ENCODE measurements at places on chromosomes 2 and 18.

GRCh38 chr2:178908810-178909209 lies 101.6 kb upstream of the TTN start:
- no peak for DNase-seq

- DNase-seq, result no peak
Observed at GRCh38 chr18:23550898-23551297, 35.4 kb downstream of the NPC1 start.

DNA sequence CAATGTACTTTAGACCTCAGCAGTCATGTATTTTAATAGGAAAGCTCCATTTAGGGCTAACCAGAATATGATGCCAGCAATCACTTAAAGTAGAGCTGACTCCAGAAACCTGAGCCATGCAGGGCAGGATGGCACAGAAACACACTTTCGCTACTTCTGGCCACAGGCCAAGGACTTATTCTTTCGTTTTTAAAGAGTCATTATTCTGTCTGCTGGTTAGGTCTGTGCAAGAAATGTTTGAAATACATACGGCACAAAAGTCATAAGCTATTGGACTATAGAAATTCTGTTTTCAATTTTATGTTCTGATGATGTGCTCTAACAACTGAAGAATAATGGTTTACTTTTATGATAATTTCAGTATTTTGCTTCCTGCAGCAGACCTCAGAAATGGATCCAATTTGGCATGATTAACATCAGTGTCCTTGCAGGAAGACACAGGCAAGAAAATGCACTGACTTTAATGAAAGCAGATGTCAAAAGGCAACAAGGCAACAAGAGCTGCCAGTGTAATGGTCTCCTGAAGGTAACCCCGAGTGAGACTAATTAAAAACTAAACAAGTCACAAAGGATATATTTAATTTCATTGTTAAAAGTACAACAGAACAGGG lies 114.4 kb upstream of the CHRNA1 start:
- no peak for DNase-seq

DNA sequence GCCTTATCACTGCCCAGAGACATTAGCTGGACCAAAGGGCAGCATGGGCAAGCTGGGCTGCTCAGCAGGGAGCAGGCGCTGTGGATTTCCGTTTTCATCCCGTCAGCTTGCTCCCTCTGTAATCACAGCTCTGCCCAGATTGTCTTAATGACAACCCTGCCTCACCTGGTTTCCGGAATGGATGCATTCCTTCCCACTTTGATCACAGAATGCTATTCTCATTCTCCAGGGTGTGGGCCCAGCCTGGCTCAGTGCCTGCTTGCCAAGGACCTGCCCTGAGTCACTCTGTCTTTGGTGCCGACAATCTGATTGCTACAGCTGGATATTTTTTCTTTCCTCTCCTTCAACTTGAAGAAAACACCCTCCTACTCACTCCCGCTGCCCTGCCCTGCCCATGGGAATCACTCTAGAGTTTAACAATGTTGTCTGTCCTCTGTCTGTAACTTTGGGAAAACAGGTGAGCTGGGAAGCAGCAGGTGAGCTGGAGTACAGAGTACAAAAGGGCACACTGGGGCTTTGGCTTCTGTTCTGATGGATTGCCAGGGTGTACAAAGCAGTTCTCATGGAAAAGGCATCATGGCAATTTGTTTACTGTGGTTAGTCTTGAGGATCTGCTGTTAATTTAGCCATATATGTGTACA lies 27.2 kb upstream of the FAM136A start:
- DNase-seq, result no peak

GRCh38 chr2:203327582-203327900 lies 653 bp upstream of the ABI2 start:
- DNase-seq, result no peak
